ENCODE measurements at places on chromosomes 2 and 18. TPM values are rescaled to one million over a fixed set of nuclear protein-coding genes. Genes with fewer than 3 reads are reported as not detected.

Gene TMEM178A
- 5.7 TPM for total RNA-seq

Gene CELF4
- total RNA-seq: not detected

Gene C2orf15
- not detected for total RNA-seq

Gene XDH
- not detected for total RNA-seq

Gene RAPGEF4
- 11.0 TPM for total RNA-seq

Gene THSD7B
- total RNA-seq: not detected

Gene CYRIA
- 2.9 TPM for total RNA-seq
